Sciatic nerve (tissue), 2 donors: ENCODE measurements at places on chromosomes 12 and 14. TPM values are rescaled to one million over a fixed set of nuclear protein-coding genes. Genes with fewer than 3 reads are reported as not detected.

NRL gene
- 2.9 TPM for total RNA-seq

MSRB3 gene
- total RNA-seq, result 64.2 TPM

ZCCHC8 gene
- total RNA-seq, result 27.1 TPM

CEBPE gene
- 0.31 TPM for total RNA-seq

GRCh38 chr14:36816481-36816880 lies 154.8 kb downstream of the PAX9 start:
- no peak for DNase-seq

DNA sequence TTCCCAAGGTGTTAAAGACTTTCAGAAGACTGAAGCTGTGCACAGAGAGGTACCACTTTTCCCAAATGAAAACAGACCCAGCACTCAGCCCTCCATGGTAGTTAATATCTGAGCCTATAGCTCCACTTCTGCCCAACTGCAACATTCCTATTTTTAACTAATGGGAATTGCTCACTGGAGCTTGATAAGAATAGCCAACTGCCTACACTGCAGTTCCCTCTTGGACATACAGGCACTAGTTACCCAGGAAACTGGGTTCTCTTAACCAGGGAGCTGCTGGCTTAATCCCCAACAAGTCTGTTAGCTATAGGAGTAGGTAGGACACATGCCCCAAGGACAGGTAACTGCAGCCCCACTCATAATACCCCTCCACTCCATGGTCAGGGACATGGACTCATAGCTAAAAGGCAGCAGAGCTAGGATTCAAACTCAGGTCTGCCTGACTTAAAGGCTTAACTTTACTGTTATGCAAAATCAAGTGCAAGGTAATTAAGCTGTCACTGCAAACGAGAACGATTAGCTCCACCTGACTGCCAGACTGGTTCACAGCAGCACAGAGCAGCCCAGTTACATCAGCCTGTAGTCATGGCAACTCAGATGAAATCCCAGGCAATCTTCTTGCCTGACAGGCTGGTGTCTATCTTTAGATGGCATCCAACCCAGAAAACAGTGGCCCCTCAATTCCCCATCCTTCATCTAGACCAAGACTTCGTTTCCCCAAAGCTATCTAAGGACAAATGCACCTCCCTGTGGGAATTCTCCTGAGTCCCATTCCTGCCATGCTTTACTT lies 77.1 kb upstream of the ACTN1 start:
- DNase-seq, result no peak

DNA sequence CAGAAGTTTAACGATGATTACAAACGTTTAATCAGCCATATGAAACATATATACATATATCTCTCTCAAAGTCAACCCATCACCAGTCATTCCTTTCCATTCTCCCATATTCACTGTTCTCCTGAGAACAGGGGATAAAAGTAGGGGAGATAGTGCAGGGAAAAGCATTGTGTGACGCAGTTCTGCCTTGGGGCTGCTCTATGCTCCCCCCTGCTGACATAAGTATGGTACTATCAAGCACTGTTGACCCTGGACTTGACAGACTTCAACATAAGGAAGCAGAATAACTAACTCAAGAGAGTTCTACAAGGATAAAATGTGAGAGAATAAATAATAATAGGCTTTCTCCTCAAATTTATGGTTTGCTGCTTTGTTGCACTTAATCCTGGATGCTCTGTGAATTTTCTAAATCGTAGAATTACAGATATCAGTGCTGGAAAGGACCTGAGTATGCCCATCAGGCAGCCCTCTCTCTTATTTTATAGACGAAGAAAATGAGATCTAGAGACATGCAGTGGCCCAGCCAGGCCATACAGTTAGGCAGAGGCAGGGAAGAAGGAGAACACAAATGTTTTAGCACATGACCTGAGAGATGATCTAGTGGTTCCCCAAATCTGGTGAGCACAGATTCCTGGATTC lies 87.2 kb downstream of the SCN8A start:
- DNase-seq, result no peak

- DNase-seq, result no peak
Observed at GRCh38 chr14:31843361-31844091, 233.6 kb upstream of the ARHGAP5 start.

DNA sequence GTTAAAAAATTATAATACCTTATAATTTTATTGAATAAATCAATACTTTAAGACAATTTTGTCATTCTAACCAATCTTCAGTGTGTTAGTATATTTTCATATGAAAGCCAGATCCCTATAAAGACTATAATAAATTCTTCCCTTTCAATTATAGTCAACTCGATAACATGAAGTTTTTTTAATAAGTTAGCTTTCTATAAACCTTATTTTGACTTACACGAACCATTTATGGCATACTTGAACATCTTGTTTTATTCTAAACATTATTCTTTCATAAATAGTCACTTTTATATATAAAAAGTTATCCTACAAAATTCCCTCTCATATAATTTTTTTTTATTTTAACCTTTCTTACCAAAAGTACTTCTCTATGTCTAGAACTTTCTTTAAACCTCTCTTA lies 1002.3 kb downstream of the TMEM121 start:
- DNase-seq, result no peak

GRCh38 chr12:109088818-109089217 lies 4.5 kb downstream of the ALKBH2 start:
- DNase-seq, result no peak

DNA sequence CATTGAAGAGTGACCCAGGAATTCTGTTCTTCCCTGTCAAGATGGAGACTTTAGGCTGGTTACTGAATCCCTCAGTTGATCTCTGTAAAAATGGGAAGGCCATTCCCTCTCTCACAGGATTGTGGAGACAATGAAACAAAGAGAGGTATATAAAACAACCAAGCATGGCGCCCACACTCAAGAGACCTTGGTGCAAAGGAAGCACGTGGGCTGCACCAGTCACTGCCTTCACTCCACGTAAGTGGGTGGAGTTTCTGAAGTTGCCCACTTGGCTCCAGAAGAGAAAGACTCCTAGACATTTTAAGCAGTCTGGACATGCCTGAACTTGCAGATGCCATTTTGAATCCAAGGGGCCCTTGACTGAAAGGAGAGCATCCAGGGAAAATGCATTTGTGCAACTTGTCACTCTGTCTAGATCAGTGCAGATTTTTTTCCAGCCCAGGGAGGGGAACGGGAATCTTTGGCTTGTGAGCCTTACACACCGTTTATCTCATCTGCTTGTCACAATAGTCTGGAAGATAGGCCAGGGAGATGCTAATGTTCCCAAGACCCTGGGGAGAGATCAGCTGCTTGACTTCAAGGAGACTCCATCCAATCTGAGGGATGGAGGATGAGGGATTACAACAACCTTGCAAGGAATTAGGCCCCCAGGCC lies 96.9 kb upstream of the TBX3 start:
- DNase-seq, result no peak

- DNase-seq, result no peak
Observed at GRCh38 chr14:64488590-64489099, 15.0 kb downstream of the ZBTB25 start.

DNA sequence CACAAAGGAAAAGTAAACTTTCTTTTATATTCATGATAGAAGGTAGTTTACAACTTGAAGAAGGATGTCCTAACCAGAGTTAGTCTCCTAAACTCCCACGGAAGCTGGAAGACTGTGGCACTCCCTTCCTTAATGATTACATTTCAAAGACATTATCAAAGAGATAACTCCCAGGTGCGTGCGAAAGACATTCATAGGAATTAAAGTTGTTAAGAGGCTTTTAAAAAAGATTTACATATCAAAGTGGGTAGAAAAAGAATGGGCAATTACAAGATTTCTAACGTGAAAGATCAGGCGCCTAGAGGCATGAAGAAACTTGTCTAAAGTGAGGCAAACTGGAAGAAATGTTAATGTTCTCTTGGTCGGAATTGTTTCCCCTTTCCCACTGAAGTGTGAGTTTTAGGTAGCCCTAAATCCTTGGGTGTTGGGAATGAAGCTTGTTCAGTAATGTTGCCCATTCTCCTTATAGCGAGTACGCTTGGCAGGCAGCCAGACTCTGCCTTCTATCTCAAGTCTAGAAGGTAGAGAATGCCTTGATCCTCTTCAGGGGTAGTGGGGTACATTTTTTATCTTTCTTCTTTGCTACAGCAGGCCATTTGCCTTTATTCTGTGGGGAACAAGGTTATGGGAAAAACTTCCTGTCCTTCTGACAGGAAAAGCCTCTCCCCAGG lies 642.0 kb downstream of the SLC6A15 start:
- no peak for DNase-seq

GRCh38 chr14:98133806-98134205 lies 1138.2 kb downstream of the BCL11B start:
- no peak for DNase-seq
